ENCODE measurements at places on chromosomes 1 and 21.
A peak's percentile ranks its signal among the peaks of the same experiment; 100 is the strongest.

- DNase-seq, result no peak
These were observed 330.3 kb upstream of the SNX7 start for GRCh38 chr1:98331243-98331642.

- no peak for DNase-seq
These were observed 19.6 kb upstream of the TARDBP start for GRCh38 chr1:10992864-10993263.

DNA sequence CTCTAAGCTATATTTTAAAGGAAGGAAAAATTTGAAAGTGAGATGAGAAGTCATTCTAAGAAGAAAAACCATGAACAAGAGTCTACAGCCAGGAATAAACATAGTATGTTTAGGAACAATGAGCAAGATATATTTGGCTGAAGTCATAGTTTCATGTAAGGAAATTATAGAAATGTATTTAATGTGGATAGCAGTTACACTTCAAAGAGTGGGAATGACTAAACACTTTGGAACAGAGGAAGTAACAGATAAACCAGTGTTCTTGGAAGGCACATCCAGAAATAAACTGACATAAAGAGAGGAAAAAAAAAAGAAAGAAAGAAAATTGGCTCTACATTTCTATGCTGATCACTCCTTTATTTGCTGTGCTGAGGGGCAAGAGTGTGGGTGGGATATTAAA lies 18.0 kb downstream of the C8A start:
- DNase-seq, result no peak

- DNase-seq, result peak; percentile 31
These were observed 1.9 kb downstream of the SH2D2A start for GRCh38 chr1:156814571-156815260.

DNA sequence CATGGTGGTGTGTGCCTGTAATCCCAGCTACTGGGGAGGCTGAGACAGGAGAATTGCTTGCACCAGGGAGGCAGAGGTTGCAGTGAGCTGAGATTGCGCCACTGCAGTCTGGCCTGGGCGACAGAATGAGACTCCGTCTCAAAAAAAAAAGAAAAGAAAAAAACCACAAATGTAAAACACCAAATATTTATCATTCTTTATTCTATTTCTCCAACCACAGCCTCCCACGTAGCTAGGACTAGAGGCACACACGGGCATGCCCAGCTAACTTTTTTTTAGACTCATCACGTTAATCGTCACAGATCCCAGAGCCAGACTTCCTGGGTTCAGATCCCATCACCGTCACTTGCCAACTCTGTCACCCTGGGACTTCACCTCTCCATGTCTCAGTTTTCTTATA lies 13.5 kb downstream of the DNAJC16 start:
- no peak for DNase-seq

DNA sequence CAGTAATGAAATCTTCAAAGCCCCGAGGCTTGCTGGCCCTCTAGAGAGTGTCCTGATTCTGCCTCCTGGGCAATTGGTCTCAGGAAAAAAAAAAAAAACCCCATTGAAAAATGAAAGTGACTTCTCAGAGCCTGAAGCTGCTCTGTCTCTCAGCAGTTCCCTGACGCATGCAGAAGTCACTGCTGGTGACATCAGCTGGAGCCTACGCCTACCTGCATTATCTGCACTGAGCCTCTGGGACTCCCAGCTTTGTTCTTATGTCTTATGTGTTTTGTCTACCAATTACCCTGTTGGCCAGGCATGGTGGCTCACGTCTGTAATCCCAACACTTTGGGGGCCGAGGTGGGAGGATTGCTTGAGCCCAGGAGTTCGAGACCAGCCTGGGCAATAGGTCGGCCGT lies 10.1 kb upstream of the SLC25A33 start:
- no peak for DNase-seq

DNA sequence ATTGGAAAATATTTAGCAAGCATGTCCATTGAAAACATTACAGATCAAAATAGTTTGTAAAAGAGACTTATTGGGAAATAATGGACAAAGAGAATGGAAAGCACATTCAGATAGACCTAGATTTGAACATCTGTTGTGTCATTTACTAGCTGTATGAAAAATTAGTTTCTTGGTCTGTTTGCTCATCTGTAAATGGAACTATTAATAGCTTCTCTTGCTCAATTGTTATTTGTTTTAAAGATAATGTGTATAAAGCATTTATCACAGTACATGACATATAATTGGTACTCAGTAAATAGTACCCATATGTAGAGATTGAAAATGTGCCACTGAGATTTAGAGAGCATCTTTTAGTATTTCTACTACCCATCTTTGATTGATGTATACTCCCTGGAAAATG lies 25.9 kb downstream of the RPAP2 start:
- DNase-seq, result no peak

DNA sequence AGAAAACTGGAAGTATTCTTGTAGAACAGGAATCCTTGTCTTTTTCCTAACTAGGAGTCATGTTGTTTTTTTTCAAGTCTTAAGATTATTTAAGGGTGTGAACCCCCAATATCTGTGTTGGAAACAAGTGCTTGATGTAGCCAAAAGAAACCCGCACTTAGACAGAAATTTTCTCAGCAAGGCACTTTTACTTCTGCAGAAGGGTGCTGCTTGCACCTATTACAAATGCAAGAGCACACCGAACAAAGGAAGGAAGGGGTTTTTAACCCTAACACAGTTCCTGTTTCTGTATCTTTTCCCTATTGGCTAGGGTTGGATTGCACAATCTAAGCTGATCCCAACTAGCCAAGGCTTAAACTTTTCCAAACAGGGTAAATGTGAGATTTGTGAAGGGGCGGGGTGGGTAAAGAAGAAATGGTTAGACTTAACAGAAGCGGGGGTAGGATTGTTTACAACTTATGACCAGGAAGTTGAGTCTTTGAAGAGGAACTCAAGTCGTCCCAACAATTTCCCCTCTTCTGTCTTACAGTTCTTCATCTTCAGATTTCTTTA lies 75.1 kb downstream of the ZFYVE9 start:
- DNase-seq, result no peak

DNA sequence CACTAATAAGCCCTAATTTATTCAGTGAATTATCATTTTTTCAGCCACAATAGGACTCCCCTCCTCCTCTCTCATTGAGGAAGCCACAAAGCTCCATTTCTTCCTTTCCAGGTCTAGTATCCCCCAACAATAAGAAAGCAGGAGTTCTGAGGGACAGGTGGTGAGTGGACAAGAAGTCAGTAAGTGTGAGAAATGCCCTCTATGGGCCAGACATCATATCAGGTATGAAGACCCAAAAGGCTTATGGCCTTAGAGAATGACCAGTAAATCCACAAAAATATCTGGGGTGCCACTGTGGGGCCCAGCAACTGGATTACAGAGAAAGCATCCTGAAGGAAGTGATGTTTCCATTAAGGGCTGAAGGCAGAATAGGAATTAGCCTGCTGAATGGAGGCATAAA lies 175.7 kb downstream of the TRIM33 start:
- no peak for DNase-seq

- DNase-seq, result no peak
These were observed 345.8 kb upstream of the CHRM3 start for GRCh38 chr1:239040523-239040922.

DNA sequence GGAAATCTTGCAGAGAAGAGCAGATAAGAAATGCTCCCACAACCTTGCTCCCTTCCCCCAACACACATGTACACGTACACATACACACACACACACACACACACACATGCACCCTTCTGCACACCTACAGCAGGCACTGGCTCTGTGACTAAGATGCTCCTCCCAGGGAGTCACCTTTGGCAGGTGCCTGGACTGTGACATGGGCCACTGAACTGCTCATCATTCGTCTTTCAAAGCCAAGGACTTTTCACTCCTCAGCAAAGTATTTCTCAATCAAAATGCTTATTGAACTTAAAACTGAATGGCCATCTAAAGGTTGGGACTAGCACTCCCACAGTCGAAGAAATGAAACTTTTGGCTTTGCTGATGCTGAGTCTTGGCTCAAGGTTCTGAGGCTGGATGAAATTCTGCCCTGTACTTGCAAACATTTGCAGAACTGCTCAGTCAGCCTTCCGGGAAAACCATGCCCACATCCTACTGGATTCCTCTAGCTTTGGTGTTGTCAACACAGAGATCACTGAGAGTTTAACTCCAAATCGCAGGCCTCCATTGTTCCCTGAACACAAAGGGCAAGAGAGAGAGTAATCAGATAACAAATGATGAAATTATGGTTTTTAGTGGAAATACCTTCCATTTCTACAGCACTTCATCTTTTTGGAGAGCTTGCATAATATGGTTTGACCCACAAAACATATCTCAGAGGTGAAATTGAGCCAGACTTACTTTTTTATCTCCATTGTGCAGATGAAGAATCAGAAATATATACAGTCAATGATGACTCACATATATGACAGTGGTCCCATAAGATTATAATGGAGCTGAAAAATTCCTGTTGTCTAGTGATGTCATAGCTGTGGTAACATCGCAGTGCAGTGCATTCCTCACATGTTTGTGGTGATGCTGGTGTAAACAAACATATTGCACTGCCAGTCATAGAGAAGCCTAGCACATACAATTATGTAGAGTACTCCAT lies 72.4 kb upstream of the BCAR3 start:
- peak; percentile 54 for DNase-seq

DNA sequence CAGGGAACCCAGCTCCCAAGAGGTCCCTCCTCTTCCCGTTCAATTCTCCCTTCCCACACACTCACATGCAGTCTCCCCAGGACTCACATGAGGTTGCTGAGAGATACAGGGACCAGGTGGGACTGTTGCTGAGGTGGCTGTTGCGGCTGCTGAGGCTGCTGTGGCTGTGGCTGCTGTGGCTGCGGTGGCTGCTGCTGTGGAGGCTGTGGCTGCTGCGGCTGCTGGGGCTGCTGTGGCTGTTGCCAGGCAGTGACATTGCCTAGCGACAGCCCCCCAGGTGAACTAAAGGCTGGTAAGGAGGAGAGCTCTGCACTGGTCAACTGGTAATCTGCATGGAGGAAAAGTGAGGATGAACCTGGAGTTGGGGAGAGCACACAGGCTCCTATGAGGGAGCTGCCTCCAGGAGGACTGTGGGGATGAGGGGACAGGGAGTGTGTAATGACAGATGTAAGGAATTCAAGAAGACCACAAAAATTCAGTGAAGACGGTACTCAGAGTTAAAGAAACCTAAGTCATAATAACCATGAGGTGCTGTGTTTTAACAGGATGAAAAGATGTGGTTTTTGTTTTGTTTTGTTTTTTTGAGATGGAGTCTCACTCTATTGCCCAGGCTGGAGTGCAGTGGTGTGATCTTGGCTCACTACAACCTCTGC lies 31.8 kb downstream of the MEF2D start:
- DNase-seq, result no peak

DNA sequence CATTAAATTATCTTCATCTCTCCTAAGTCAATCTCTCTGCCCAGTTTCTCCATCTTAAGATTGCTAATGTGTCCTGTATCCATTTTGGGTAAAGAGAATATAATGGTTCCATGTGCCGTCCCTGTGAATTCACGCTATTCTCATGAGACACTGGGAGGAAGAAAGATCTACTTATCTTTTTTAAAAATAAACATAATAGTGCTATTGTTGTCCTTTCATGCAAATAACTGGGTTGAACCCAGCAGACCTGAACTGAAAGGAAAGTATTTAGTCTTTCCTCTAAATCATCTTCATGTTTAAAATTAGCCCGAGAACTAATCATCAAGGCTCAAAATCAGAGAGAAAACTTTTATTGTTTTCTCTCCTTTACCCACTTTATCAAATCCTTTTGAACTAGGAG lies 22.4 kb downstream of the SLAMF1 start:
- no peak for DNase-seq

DNA sequence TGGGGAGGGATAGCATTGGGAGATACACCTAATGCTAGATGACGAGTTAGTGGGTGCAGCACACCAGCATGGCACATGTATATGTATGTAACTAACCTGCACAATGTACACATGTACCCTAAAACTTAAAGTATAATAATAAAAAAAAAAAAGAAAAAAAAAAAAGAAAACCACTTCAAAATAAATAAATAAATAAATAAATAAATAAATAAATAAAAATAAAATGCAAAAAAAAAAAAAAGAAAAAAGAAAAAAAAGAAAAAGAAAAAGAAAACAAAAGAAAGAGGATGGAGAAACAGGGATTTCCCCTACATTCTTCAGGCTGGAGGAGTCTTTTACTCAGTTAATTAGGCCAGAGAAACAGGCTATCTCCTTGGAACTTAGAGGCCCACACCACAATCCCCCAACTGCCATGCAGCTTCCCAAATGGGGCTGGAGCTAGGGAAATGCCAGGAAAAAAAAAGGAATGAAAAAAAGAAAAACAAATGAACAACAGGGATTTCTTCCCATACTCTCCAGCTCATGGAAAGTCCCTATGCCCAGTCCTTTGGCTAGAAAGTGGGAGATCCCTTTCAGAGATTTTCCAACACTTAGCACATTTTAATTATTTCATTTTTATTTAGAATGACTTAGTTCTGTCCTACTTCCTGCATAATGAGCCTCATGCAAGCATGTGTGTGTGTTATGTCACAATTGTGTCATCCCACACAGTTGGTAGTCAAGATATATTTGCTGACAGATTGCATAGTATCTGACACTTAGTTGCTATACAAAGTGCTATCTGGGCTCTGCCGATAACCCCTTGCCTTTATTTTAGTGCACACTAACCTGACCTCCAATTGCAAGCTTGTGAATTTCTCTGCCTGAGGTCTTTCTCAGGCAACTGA lies 486.4 kb downstream of the PLPP3 start:
- no peak for DNase-seq

GRCh38 chr1:25520446-25521061 lies 22.9 kb upstream of the LDLRAP1 start:
- peak; percentile 54 for DNase-seq

GRCh38 chr1:24094554-24094953 lies 17.4 kb downstream of the MYOM3 start:
- DNase-seq, result no peak

DNA sequence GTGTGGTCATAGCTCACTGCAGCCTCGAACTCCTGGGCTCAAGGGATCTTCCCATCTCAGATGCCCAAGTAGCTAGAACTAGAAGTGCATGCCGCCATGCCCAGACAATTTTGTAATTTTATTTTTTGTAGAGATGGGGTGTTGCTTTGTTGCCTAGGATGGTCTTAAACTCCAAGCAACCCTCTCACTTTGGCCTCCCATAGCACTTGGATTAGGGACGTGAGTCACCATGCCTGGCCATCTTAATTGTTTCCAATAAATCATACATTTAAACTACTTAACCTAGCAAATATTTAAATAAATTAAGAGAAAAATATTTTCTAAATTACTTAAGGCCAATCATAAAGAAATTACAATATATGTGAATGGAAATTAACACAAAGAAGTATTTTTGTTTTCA lies 35.1 kb upstream of the ADGRL4 start:
- DNase-seq, result no peak

GRCh38 chr1:89870998-89871397 lies 50.2 kb downstream of the LRRC8D start:
- no peak for DNase-seq

GRCh38 chr1:167276969-167277368 lies 56.3 kb downstream of the POU2F1 start:
- no peak for DNase-seq

DNA sequence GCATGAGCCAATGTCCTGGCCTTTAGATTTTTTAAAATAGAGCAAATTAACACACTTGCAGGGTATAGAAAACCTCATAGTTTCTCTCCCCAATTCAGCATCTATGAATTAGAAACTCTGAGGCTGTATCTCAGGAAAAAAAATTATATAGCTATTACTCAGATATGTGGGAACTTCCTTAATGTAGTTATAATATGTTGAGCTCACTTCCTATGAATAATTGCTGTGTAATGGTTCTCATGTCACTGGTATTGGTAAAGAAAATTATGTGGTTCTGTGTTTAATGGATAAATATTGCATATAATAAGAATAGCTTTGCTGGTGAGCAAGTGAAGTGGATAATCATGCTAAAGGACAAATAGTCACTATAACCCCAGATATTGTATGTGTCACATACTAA lies 2019.8 kb downstream of the NCAM2 start:
- no peak for DNase-seq

GRCh38 chr1:85411567-85412305 lies 53.2 kb downstream of the DDAH1 start:
- DNase-seq, result no peak

Measured in urothelium cell line (cell line).